Activated CD4-positive, CD25-positive, alpha-beta regulatory T cell (primary cell): ENCODE measurements at places on chromosomes 5 and 9.

DNA sequence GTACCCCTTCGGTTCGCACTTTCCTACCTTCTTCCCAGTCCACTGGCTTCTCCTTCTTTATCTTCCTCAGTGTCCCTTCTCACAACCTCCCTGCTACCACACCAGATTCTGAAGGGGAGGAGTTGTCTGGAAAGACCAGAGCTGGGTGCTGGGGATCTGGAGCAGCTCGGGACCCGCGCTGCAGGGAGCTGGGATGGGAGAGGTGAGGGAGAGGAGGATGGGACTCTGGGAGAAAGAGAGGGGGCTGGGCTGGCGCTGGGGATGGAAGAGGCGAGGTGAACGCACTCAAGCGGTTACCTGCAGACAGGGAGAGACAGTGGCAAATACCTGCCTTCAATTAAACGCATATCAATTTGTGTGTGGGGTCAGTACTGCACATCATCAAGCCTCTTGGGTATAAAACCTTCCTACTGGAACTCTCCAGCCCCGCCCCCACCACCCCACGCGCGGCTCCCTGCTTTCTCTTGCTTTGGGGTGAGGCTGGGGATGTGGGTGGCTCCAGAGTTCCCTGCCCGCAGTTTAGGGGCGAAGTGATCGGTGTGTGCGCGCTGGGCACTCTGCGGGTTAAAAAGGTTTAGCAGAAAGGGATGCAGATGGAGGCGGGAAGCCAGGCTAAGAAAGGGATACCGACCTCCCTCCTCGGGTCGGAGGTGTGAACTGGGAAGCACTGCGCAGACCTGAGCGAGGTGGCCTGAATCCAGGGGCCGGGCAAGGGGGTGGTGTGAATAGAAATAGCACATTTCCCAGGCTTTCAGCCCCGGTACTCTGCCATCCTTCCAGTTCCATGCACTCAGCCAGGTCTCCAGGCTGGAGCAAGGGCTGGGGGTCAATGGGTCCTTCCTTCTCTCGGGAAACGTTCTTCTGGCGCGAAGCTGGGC is 977 bp upstream of the PAM start:
- DNase-seq: no peak

- no peak for DNase-seq
Measured at GRCh38 chr5:42377496-42377895, 45.7 kb upstream of the GHR start.

DNA sequence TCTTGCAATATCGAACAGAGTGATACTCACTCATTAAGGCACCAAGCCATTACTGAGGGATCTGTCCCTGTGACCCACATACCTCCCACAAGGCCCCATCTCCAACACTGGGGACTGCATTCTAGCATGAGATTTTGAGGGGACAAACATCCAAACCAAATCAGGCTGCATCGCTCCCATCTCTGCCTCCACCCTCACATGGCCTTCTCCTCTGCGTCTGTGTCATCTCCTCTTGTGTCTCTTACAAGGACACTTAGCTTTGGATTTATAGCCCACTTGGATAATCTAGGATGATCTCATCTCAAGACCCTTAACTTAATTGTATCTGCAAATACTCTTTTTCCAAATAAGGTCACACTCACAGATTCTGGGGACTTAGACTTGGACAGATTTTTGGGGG is 284.4 kb upstream of the DAP start:
- DNase-seq: no peak

DNA sequence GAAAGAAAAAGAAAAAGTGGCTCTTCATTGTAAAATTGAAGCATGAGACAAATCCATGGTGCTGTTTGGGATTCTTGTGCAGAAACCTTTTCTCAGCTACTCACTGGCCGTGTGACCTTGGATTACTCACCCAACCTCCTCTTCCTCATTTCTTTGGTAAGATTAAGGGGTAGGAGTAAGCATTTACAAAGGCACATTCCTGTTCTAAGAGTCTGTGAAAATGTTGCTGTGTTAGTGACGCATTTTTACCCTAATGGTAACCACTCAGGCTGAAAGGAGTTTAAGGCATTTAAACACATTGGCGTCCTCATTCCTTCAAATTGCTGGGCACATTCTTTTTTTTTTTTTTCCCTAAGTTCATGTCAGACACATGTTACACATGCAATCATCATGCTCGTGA is 4.3 kb downstream of the RAI14 start:
- no peak for DNase-seq

GRCh38 chr5:37772255-37772654 is 67.6 kb downstream of the GDNF start:
- no peak for DNase-seq

- no peak for DNase-seq
Measured at GRCh38 chr5:136242611-136243010, 49.6 kb upstream of the SMIM32 start.

- DNase-seq: no peak
Measured at GRCh38 chr5:171796436-171796835, 10.8 kb downstream of the SMIM23 start.

- no peak for DNase-seq
Measured at GRCh38 chr5:160315968-160316367, 3.6 kb upstream of the CCNJL start.

DNA sequence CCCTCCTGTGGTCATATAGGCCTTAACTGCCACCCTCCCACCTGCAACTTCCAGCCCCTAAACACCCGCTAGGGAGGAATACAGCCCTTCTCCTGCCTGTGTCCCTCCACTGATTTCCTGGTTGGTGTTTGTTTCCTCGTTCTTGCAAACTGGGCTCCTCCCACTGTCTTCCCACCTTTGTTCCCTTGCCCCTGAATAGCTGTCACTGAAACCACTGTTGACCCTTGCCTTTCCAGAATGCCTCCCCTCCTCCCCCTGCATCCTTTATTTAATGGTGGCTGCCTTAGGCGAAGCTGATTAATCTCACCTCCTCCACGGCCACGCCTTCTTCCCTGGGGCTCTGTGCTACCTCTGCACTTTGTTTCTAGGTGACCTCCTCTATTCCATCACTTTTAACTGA is 626.7 kb downstream of the BNC2 start:
- DNase-seq: no peak

DNA sequence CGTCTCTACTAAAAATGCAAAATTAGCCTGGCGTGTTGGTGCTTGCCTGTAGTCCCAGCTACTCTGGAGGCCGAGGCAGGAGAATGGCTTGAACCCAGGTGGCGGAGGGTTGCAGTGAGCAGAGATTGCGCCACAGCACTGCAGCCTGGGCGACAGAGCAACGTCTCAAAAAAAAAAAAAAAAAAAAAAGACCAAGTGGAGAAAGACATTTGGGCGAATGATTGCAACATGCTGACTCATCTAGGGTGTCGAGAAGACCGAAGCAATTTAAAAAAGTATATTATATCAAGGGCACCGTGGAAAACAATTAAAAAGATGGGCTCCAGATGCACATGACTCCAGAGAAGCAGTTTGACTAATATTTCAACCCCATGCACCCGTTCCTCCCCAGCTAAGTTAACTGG is 9.2 kb downstream of the KLF4 start:
- DNase-seq: no peak

DNA sequence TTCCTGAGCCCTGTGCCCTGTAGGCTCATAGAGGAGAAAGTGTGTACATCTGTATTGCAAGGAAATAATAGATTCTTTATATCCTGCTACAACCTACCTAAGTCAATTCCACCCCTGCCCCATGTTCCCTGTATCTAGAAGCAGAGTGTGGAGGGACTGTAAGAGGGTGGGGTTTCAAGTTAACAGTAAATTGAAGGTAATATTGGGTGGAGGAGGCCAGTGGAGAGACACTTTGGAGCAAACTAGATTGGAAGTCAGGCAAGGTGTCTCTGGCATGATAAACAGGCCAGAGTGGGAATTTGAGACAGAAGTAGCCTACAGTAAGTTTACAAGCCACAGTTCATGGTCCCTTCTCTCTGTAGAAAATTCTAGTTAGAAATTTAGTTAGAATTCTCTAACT is 2.3 kb upstream of the HEMGN start:
- DNase-seq: no peak

GRCh38 chr5:132651838-132652469 is 6.0 kb upstream of the IL13 start:
- DNase-seq: no peak

DNA sequence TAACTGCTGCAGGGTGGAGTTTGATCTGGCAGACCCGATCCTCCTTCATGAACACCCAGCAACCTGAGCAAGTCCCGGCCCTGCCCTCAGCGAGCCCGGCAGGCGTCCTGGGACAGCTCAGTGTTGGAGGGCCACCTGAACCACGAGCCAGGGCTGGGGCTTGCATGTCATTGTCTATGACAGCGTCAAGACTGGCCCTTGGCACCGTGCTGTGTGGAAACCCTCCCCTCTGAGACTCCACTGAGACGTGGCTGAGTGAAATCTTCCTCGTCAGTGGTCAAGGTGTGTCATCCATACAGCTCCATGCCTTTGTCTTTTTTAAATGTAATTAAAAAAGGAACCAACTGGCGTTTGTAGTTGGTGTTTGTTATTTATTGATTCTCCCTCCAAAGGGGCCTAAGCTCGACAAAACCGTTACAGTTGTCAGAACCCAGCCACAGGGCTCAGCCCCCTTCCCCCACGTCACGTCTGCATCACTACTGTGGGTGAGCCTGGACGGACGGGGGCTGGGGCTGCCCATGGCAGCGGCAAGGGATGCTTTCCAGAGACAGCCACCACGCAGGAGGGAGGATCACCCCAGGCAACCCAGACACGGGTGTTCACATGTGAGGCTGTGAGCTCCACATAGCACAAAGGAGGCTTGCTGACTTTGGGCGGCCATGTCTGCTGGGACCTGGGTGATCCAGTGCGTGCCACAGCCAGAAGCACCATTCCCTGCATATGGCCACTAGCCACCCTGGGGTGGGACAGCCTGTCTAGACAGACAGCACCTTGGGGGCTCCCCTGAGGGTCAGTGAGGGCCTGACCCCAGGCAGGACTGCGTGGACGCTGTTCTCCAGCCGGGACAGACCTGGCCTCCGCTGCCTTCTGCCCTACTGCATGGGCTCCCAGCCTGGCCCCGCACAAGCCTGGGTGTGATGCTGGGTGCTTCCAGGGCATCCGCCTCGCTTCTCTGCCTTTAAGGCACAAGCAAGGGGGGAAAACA is 7.3 kb downstream of the UCK1 start:
- DNase-seq: no peak

GRCh38 chr5:62771341-62771740 is 192.7 kb downstream of the LRRC70 start:
- DNase-seq: no peak

DNA sequence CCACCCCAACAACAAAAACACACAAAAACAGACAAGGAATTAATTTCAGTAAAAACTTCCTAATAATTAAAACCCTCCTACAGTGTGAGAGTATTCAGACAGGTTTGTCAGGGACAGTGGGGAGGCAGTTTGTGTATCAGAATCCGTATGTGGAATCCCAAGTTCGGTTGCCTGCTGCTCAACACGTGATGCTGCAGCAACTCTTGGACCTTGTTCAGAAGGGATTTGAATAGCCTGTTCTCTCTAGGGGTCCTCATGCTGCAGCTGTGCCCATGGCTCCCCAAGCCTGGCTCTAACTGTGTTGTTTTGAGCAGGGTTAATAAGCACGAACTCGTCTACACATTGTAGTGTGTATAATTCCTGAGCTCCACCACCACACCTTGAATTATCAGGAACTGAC is 28.7 kb downstream of the TLE4 start:
- no peak for DNase-seq

DNA sequence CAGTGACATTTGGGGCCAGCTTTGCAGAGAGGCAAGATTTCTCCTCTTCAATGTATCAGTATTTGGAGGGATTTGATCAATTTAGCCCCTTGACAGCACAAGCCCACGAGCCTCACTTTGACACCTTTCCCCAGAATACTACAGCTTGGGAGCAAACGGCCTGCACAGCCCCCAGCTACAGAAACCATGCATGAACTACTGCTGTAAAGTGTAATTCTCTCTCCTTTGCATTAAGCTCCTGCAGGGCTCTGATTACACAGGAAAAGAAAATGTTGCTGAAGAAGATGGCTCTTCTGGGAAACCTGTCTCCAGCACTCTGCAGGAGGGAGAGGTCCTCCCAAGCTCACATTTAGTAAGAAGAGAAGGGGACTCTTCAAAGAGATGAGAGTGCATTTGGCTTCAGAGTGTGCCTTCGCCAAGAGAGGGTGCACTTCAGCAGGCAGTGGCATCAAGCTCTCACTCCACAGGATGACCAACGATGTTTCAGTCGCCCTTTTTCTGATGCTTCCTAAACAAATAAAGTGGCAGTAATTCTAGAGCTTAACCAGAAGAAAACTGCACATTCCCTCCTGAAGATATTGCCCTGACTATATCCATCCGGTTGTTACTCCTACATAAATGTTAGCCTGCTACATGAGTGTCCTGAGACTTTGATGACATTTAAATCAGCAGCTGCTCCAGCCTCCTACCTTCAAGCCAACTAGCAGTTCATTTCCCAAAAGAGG is 272.2 kb downstream of the AUH start:
- no peak for DNase-seq

DNA sequence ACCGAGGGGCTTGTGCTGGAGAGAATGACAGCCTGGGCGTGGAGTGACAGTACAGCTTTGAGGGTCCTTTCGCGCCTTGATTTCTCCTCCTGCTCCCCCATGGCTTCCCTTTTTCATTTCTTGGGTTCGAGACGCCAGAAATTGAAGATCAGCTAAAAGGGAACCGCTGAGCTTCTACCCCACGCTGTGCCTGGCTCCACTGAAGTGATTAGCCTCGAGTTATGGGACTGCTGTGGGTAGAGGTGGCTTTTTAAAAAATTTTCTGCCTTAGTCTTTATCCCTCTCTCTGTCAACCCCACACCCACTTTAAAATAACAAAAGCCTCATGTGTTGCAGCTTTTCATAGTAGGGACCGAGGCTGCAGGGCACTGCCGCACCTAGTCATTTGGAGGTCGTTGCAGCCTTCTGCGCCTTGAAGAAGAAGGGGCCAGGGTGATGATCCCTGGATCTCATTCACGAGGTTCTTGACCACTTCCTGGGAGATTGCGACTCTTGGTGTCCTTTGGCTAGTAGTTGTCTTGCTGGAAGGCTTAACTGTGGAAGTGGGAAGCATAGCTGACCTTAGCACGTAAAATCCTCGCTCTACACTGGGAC is 603 bp downstream of the PPIP5K2 start:
- no peak for DNase-seq

DNA sequence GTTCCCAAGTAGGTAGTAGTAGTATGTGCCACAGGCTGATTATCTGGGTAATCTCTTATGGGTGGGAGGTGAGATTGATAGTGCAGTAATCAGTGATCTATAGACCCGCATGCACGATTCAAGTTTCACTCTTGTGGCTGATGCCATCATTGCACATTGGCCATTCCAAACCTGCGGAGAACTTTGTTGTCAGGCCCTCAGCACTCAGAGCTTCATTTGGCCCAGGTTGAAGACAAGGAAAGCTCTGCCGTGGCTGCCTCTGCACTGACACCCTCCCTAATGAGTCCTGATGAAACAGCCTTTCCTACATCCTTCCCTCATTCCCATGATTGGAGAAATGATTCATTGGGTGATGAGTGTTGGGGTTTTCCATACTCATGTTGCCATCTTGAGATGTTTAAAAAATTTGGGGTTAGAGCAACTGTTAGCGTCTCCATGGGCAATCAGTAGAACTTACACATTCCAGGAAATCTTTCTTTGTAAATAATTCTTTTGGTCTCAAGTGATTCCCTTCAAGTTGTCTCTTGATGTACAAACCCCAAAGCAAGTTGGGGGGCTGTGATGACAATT is 22.9 kb downstream of the PROP1 start:
- no peak for DNase-seq
